Osteocyte (in vitro differentiated cells): ENCODE measurements at places on chromosomes 4 and X.
A peak's percentile ranks its signal among the peaks of the same experiment; 100 is the strongest.

GRCh38 chr4:76200771-76201231 is 12.8 kb downstream of the SCARB2 start:
- DNase-seq, result no peak

GRCh38 chrX:73577361-73577760 is 14.4 kb downstream of the CHIC1 start:
- no peak for DNase-seq

DNA sequence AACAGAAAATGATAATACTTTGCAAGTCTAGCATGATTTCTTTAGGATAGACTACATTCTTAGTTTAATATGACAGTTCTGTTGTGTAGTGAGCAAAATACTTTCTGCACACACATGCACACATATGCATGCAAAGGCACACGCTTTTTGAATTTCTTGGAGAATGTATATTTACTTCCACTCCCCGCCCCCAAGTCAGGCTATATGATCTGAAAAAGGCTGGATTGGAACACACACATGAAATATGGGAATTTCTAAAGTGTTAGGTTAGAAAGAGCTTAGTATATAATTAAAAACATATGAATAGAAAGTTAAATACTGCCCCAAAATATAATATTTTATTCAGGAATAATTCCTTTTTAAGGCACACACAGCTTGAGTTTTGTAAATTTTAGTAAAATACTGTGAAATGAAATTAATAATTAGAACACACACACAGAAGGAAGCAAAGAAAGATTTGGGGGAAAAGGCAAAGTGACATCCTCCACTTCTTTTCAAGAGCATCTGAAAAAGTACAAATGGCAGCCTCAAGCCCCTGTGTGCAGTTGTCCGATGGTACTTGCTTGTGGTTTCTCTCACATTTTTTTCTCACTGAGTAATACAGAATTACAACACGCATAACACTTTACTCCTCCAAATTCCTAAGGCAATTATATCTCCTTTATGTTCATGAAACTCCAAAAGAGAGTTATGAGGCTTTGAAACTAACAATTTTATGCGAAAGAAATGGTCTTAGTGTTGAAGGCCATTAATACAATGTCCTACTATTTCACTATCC is 228.9 kb upstream of the ETNPPL start:
- no peak for DNase-seq

- peak; percentile 25 for DNase-seq
Measured at GRCh38 chr4:25020236-25020635, 10.5 kb downstream of the LGI2 start.

GRCh38 chrX:24266996-24267395 is 46.9 kb downstream of the SUPT20HL2 start:
- DNase-seq, result no peak
